Vagina (tissue), 2 donors: ENCODE measurements at places on chromosomes 11 and 22.

GRCh38 chr11:74460481-74461154 lies 6.7 kb downstream of the KCNE3 start:
- DNase-seq: no peak
- peaks cover 29% of the 10 kb centered on the region for H3K4me1 ChIP-seq
- no peak overlapping the region for H3K4me3 ChIP-seq
- no peaks in the 10 kb centered on the region for H3K27me3 ChIP-seq
- peak overlapping the region; percentile 62 for H3K27ac ChIP-seq

DNA sequence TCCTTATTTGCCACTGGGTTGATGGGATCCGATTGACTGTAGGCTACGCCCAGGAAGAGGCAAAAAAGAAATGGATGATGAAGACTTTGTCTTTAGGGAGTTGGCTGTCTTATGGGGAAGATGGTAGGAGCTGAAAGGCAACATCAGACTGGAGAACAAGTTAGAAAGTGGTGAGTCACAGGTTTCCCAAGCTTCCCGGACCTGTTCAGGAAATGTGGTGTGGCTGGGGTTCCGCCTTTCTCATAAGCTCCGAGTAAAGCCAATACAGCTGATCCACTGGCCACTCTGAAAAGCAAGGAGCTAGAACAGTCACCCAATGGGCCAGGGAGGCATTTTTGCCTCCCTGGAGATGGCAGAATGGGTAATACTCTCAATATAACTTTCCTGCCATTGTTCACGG lies 194.5 kb downstream of the SNX19 start:
- H3K4me3 ChIP-seq: no peak overlapping the region
- H3K36me3 ChIP-seq: no peaks in the 10 kb centered on the region
- H3K4me1 ChIP-seq: peaks cover 16% of the 10 kb centered on the region
- H3K27ac ChIP-seq: no peak overlapping the region
- no peaks in the 10 kb centered on the region for H3K27me3 ChIP-seq

DNA sequence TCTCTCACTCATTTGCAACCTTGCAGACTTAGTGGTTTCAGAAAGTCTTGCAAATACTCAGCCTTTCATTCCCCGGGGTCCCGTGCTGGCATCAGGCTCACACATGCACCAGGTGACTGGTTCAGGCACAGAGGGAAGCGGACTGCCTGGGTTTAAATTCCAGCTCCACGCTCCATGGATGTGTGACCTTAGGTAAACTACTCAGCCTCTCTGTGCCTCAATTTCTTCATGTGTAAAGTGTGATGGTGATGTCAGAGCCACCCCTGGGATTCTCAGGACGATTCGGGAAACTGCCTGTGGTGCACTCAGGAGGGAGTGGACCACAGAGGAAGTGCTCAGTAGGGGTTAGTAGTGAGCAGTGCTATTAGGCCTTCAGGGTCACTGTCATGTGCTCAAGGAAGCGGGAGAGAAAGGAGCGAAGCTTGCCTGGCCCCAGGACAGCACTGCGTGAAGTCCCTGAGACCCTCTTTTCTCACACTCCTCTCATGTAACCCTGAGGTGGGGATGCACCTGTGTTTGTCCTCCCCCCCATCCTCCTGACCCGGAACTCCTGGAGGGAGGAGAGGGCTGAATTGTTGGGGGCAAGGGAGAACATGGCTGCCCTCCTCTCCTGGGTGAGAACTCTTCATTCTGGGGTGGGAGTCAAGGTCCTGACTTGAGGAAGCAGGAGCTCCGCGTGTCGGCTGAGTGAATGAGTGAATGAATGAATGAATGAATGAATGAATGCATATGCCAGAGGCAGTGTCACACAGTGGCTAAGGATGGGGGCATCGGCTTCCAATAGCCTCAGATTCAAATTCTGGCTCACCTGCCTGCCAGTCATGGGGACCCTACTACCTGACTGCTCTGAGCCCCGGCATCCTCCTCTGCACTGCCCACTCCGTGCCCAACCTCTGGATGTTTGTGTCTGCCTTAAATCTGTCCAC lies 14.4 kb upstream of the UPK3A start:
- H3K4me3 ChIP-seq: no peak overlapping the region
- H3K4me1 ChIP-seq: peaks cover 24% of the 10 kb centered on the region

GRCh38 chr22:41344189-41344788 lies 37.5 kb upstream of the TEF start:
- H3K27me3 ChIP-seq: no peaks in the 10 kb centered on the region
- H3K4me3 ChIP-seq: no peak overlapping the region
- H3K4me1 ChIP-seq: no peaks in the 10 kb centered on the region
- H3K27ac ChIP-seq: no peak overlapping the region

GRCh38 chr11:73969991-73970800 lies 12.4 kb downstream of the UCP2 start:
- H3K4me1 ChIP-seq: peaks cover 16% of the 10 kb centered on the region
- no peaks in the 10 kb centered on the region for H3K36me3 ChIP-seq
- H3K27ac ChIP-seq: no peak overlapping the region
- H3K27me3 ChIP-seq: no peaks in the 10 kb centered on the region
- DNase-seq: no peak

DNA sequence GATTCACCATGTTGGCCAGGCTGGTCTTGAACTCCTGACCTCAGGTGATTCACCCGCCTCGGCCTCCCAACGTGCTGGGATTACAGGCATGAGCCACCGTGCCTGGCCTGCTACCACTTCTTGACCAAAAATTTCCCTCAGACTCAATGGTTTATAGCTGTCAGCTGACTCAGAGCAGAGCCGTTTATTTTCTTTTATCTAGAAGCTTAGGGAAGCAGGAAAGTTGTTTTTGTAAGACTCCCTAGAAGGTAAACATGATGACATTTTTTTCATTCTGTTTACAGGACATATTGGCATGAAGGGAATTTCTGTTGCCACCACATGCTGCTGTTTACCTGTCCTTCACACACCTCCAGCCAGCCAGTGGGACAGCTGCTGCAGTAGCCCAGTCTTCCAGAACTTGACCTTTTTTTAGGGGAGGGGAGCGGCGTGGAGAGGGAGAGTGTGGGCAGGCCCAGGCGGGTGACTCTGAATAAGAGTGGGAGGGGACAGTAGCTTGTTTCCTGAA lies 56.1 kb upstream of the PTPRJ start:
- no peaks in the 10 kb centered on the region for H3K36me3 ChIP-seq
- no peak for DNase-seq
- no peak overlapping the region for H3K27ac ChIP-seq
- peaks cover 9% of the 10 kb centered on the region for H3K4me1 ChIP-seq
- H3K4me3 ChIP-seq: no peak overlapping the region

DNA sequence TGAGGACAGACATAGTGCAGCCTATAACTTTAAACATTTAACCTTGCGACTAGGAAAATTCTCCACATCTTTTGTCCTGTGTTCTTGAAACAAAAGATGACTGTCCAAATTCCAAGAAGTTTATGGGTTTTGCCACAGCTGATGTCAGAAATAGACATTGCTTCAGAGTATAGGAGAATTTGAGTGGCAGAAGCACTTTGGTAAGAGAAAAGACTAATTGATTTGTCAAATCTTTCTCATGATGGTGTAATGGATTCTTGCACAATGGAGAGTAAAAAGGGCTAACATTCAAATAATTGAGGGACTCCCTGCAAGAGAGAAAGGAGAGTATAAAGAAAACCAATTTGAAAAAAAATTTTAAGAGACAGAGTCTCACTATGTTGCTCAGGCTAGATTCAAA lies 25.3 kb downstream of the C11orf58 start:
- no peak overlapping the region for H3K27ac ChIP-seq
- no peaks in the 10 kb centered on the region for H3K27me3 ChIP-seq
- no peak for DNase-seq

GRCh38 chr11:2792381-2793250 lies 92.8 kb upstream of the KCNQ1OT1 start:
- no peaks in the 10 kb centered on the region for H3K36me3 ChIP-seq
- no peaks in the 10 kb centered on the region for H3K27me3 ChIP-seq
- no peak overlapping the region for H3K27ac ChIP-seq

- H3K4me1 ChIP-seq: peaks cover 26% of the 10 kb centered on the region
- H3K27me3 ChIP-seq: no peaks in the 10 kb centered on the region
- no peaks in the 10 kb centered on the region for H3K36me3 ChIP-seq
- H3K27ac ChIP-seq: peak overlapping the region; percentile 75
These were observed 1.4 kb downstream of the MICAL2 start for GRCh38 chr11:12111549-12112520.

GRCh38 chr11:19602891-19603290 lies 109.7 kb upstream of the NAV2 start:
- peak; percentile 25 for DNase-seq
- peaks cover 13% of the 10 kb centered on the region for H3K4me1 ChIP-seq
- no peaks in the 10 kb centered on the region for H3K27me3 ChIP-seq
- H3K36me3 ChIP-seq: no peaks in the 10 kb centered on the region

DNA sequence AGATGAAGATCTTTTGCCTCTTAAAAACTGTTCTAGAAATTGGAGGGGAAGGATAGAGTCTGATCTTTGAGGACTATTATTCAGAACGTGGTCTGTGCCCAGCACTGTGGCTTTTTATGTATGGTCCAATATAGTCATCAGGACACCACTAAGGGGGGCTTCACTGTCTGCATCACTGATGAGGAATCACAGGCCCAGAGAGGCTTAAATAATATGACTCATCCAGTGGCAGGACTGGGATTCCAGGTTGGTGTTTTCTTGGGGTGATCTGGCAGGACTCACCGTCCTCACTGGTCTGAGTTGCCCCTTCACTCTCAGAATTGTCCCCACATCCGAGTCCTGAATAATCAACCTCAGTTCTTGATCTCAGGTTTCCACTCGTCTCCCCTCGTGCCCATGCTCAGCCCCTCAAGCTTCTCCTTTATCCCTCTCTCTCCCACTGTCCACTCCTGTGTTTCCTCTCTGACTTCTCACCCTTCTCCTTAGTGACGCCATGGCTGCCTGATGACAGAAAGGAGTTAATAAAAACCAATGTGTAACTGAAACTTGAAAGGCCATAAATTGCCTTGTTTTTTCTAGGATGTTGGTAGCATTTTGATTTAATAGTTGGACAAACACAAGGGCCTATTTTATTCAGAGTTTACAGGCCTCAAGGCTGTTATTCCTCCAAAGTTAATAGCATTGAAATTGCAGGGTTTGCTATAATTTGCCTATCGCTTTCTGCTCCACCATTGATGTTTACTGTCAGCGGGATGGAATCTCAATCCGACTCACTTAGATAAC lies 95.7 kb upstream of the NNMT start:
- no peaks in the 10 kb centered on the region for H3K27me3 ChIP-seq
- DNase-seq: no peak
- H3K36me3 ChIP-seq: no peaks in the 10 kb centered on the region

DNA sequence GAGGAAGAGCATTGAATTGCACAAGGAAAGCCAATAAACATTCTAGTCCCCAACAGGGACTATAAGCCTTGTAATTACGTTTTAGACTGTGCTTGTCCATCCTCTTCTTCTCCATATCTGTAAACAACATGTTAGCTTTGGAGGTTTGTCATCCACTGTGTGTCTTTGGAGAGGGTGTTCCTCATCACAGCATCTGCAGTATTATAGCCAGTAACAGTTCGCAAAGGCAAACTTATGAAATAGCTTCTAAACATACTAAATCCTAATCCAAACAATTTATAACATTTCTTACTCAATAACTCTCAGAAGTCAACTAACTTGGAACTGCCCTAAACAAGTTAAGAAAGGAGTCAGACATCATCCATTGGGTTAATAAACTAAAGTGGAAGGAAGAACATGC lies 10.3 kb upstream of the BDNF start:
- H3K27ac ChIP-seq: no peak overlapping the region
- H3K4me1 ChIP-seq: no peaks in the 10 kb centered on the region
- no peaks in the 10 kb centered on the region for H3K36me3 ChIP-seq
- no peak for DNase-seq
- H3K27me3 ChIP-seq: no peaks in the 10 kb centered on the region
- no peak overlapping the region for H3K4me3 ChIP-seq

DNA sequence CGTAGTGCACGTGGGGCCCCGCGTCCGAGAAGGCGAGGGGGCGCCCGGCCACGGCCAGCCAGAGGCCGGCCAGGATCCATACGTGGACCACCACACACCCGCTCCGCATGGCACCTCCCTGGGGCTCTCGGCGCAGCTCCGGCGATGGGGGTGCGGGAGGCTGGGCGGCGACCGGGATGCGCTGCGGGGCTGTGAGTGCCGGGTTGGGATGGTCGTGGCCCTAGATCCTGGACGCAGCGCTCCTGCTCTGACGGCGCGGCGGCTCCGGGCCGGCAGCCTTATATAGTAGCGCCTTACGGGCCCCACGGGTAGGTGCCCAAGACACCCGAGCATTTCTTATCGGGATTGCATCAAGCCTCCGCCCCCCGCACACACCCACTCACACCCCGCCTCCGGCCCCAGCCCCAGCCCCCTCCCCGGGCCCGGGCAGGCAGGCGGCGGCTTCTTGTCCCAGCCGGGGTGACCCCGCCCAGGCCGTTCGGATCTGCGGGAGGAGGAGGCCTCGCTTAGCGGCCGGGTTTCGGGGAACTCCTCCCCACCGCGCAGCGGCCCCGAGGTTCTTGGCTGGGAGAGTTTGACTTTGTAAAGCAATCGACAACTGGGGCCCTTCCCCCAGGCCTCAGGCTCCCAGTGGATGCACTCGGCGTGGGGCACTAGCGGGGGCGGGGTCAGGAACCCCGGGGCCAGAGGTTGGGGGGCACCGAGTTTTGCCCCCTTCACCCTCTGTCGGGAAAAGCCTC lies at the start of gene FGF19:
Gene FGF19, minus strand, starts transcription at position 255 of the 740 bp plus-strand sequence. Its CDS starts 146 bp downstream, at position 109.
- H3K27me3 ChIP-seq: peaks cover 13% of the 10 kb centered on the region
- no peak within 1 kb of the TSS for H3K27ac ChIP-seq
- DNase-seq: no peak
- peak within 1 kb of the TSS; percentile 3 for H3K4me3 ChIP-seq
- no peaks in the 10 kb centered on the region for H3K36me3 ChIP-seq

GRCh38 chr11:43558146-43558545 lies 122.4 kb upstream of the HSD17B12 start:
- H3K4me3 ChIP-seq: no peak overlapping the region
- H3K27ac ChIP-seq: no peak overlapping the region
- H3K27me3 ChIP-seq: no peaks in the 10 kb centered on the region
- no peaks in the 10 kb centered on the region for H3K36me3 ChIP-seq
- no peaks in the 10 kb centered on the region for H3K4me1 ChIP-seq
- DNase-seq: no peak

DNA sequence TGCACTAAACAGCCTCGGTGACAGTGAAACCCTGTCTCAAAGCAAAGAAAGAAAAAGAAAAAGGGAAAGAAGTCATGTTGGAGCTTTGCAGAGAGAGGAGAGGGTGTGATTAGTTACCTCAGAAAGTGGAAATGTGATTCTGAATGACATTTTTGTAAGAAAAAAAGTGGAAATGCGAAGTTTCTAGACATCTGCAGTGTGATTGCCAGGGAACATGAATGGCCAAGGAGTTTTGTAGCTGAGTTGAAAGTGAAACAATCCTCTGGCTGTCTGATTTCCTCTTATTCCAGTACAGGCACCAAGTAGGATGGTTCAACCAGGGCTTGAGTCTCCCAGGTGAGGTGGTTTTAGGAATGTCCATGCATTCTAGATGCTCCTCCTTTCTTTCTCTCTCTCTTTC lies 17.8 kb upstream of the SYVN1 start:
- H3K4me3 ChIP-seq: no peak overlapping the region
- H3K27ac ChIP-seq: no peak overlapping the region
- H3K36me3 ChIP-seq: no peaks in the 10 kb centered on the region
- H3K4me1 ChIP-seq: peaks cover 20% of the 10 kb centered on the region
- DNase-seq: no peak

GRCh38 chr11:35539781-35540281 lies 14.4 kb upstream of the PAMR1 start:
- H3K4me1 ChIP-seq: peaks cover 29% of the 10 kb centered on the region
- peak overlapping the region; percentile 70 for H3K27ac ChIP-seq
- no peak overlapping the region for H3K4me3 ChIP-seq
- H3K36me3 ChIP-seq: no peaks in the 10 kb centered on the region

- DNase-seq: no peak
- no peaks in the 10 kb centered on the region for H3K36me3 ChIP-seq
- H3K27me3 ChIP-seq: no peaks in the 10 kb centered on the region
- H3K4me1 ChIP-seq: no peaks in the 10 kb centered on the region
- H3K4me3 ChIP-seq: no peak overlapping the region
- no peak overlapping the region for H3K27ac ChIP-seq
These were observed 19.0 kb upstream of the RELT start for GRCh38 chr11:73356979-73357860.
